Stimulated activated CD4-positive, alpha-beta T cell treated with anti-CD3 and anti-CD28 coated beads, Interleukin-15, amount 100 ng/mL, for 1 hour (primary cell): ENCODE measurements at places on chromosomes 2 and 18.

DNA sequence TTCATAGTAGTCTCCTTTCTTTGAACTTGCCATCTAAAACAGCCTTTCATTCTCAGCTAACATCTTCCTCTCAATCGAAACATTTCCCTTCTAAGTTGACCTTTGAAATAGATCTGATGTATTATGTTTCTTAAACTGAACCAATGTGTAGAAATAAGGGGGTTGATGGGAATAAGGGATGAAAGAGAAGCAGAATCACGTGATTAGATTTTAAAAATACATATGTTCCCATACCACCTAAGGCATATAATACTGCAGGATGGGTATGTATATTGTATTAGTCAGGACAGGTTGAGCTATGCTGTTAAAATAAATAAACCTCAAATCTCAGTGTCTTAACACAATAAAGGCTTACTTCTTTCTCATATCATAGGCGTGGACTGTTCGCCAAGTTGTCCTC, 207.5 kb upstream of the SRD5A2 start:
- no peak for DNase-seq

- DNase-seq, result no peak
These were observed 27.6 kb downstream of the NCK2 start for GRCh38 chr2:105772362-105772761.

- no peak for DNase-seq
These were observed 35.4 kb downstream of the KCNK3 start for GRCh38 chr2:26727641-26728561.

DNA sequence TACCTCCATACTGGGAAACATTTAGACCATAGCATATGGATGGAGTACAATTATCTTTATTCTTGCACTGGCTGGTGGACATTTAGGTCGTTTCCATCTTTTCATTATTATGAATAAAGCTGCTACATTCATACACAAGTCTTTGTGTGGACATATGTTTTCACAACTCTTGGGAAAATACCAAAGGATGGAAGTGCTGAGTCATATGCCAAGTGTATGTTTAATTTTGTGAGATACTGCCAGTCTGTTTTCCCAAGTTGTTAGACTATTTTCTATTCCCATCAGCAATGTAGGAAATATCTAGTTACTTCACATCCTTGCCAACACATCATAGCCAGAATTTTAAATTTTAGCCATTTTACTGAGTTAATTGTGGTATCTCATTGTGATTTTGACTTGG, 91.5 kb downstream of the GALNT13 start:
- DNase-seq, result no peak

- no peak for DNase-seq
These were observed 27.0 kb upstream of the FAM124B start for GRCh38 chr2:224428787-224429440.

DNA sequence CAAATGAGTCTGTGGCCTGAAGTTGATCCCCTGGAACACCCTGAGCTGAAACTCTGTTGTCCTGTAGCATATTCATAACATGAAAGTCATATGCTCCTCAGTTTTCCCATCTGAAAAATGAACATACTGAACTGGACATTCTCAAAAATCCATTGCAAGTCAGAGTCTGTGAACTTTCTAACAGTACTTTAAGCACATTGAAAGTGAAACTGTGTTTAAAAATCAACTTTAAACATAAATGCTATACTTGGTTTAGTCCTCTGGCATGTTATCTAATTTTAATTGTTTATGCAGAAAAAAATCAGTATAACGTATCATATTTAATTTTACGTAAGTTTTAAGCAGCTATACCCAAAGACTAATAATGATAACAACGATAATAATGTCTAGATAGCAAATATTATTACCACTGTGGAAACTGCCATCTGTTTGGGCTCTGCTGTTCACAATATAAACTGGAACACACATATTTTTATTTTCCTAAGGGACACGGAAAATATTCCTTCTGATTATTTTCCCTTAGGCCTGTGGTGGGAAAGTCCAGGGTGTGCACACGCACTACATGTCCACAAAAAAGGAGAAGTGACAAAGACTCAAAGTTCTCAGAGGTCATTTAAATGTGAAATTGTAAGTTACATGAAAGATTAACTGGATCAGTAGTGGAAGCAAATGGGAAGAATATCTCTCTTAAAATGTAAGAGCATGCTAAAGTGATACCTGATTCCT, 56.1 kb upstream of the TTN start:
- DNase-seq, result no peak

- DNase-seq, result no peak
These were observed 66.6 kb upstream of the EPC2 start for GRCh38 chr2:148577845-148578492.

GRCh38 chr2:176464886-176465564, 195.8 kb downstream of the MTX2 start:
- DNase-seq, result no peak

GRCh38 chr2:215536510-215536909, 100.6 kb upstream of the FN1 start:
- DNase-seq, result no peak

DNA sequence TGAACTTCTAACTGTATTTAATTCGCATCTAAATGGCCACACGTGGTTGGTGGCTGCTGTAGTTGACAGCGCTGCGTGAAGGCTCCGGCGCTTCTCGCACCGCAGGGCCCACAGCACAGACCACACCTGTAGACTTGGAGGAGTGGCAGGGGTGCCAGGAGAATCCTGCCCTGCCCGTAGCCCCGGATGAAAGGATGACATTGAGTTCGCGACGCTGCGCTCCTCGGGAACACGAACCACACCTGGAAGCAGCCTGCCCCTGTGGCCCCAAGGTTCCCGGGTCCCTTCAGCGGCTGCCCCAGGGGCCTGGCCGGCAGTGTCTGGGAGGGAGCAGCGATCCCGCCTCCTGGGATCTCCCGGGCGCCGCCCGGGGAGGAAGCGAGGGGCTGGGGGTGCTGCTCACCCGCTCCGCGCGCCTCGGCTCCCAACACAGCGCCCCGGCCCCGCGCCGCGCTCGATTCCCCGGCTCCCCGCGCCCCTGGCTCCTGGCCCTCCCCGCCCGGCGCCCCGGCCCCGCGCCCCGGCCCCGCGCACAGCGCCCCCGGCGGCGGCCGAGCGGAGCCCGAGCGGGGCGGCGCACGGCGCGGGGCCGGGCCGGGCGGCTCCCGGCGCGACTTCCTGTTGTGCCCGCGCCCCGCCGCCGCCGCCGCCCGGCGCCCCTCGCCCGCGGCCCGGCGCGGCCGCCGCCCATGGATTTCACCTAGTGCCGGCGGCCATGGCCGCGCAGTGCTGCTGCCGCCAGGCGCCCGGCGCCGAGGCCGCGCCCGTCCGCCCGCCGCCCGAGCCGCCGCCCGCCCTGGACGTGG, at the start of gene RNPEPL1:
Gene RNPEPL1, plus strand, starts transcription at position 613 of the 806 bp plus-strand sequence. Its CDS starts 103 bp downstream, at position 716.
- DNase-seq, result no peak

DNA sequence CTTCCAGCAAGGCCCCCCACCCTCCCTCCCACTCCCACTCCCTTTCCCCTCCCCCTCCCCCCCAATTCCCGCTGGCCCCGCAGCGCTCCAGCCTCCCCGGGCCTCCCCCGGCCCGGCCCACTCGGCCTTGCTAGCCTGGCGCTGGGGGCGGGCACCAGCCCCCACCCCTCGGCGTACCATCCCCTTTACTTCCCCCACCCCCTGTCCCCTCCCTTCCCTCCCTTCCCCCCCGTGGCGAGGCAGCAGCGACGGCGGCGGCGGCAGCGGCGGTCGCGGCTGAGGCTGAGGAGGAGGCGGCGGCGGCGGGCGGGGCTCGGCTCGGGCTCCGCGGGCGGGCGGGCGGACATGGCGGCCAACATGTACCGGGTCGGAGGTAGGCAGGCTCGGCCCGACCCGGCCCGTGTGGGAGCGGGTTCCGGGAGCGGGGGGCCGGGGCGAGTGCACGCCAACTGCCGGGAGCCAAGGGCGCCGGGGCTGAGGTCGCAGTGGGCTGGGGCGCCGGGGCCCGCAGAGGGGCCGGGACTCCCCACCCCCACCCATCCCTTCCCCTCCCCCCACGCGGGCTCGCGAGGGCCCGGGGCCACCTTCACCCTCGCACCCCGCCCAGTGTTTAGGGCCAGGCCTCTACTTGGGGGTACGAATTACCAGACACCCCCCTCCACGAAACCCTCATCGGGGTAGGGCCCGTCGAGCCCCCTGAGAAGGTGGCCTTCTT, at the start of gene MTA3:
Gene MTA3, plus strand, starts transcription at position 232 of the 715 bp plus-strand sequence. Its CDS starts 114 bp downstream, at position 346.
- peak; percentile 44 for DNase-seq

DNA sequence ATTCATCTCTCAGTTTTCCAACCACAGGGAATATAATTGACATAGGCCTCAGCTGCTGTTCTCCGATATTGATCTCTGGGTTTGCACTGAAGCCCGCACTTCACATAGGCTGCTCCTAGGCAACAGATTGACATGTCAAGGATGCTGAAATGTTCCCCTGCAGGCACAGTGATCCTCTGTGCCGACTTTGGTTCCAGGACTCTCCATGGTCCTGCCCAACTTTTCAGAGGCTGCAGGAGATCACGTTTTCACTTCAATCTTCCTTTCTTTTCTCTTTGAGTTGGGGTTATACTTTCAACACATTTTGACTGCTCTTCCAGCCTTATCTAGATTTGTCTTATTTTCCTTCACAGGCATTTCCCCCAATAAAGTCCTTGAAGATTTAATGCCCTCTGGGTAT, 1361.0 kb downstream of the DSC3 start:
- no peak for DNase-seq

- no peak for DNase-seq
These were observed 29.2 kb downstream of the SMAD7 start for GRCh38 chr18:48921305-48922225.
